Astrocyte (in vitro differentiated cells and primary cell): ENCODE measurements at places on chromosomes 1 and 21. TPM values are rescaled to one million over a fixed set of nuclear protein-coding genes. Genes with fewer than 3 reads are reported as not detected.

ATAD3C gene
- 1.8 and 2.5 TPM in 2 replicates for total RNA-seq

GCSAML gene
- 0.14 TPM in 1 of 2 replicates, not detected in the other for total RNA-seq

IL12RB2 gene
- 0.11 TPM in 1 of 2 replicates, not detected in the other for total RNA-seq

DNA sequence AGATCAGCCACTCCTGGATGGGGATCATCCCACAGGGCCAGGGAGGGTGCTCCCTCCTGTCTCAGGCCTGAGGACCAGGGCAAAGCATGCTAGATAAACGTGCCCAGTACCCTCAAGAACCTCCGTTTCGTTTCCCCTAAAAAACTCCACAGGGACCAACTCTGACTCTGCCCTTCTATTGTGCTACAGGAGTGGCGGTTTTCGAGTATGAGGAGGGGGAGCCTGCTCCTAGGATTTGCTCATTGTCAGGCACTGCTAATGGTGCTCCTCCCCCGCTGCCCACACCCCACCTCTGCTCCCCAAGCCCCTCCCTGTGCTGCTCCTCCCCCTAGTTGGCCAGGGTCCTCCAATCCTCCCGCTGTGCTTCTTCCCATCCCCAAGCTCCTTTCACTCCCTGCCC lies 32.0 kb downstream of the PGBD5 start:
- no peaks in the 10 kb centered on the region for H3K36me3 ChIP-seq
- H3K4me3 ChIP-seq = no peak overlapping the region
- no peak overlapping the region for H3K27ac ChIP-seq
- no peaks in the 10 kb centered on the region for H3K27me3 ChIP-seq

DNA sequence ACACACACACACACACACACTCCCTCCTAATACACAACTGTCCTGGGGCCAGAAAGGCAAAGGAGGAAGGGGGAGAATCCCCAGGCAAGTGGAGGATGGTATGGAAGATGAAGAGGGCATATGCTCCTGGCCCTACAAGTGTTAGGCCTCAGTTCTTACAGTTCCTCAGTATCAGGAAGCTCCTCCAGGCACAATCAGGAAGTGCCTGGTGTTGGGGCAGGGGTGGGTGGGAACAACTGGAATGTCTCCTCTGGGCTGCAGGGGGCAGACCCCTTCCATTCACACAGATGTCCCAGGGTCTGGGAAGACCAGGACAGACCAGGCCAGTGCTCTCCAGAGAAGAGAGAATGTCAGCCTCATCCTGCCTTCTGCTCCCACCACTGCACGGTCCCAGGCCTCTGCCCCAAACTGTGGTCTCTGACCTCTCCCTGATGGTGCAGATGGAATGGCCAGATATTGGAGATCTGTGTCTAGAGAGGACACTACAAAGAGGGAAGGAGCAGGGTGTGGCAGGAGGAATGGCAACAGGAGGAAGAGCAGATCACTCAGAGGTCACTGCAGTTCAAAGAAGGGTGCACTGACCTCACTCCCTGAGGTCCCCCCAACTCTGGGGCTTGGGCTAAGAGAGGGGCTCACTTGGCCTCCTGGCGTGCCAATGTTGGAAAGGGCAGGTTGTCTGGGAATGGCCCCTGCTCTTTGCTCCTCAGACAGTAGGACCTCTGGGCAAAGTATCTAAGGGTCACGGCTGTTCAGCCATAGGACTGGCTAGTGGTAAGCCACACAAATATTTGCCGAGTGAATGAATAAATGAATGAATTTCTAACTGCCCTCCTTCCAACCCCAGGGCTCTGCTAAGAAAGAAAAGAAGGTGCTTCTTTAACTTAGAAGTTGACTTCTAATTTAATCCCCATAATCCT lies 2.5 kb upstream of the DENND2D start:
- no peaks in the 10 kb centered on the region for H3K36me3 ChIP-seq
- no peak for DNase-seq
- no peak overlapping the region for H3K27ac ChIP-seq
- H3K27me3 ChIP-seq = peaks cover 27% of the 10 kb centered on the region
- H3K4me1 ChIP-seq = peaks cover 5% of the 10 kb centered on the region

GRCh38 chr1:184272175-184272866 lies 114.5 kb upstream of the C1orf21 start:
- no peaks in the 10 kb centered on the region for H3K27me3 ChIP-seq
- H3K36me3 ChIP-seq = no peaks in the 10 kb centered on the region
- H3K4me3 ChIP-seq = peak overlapping the region; percentile 2

DNA sequence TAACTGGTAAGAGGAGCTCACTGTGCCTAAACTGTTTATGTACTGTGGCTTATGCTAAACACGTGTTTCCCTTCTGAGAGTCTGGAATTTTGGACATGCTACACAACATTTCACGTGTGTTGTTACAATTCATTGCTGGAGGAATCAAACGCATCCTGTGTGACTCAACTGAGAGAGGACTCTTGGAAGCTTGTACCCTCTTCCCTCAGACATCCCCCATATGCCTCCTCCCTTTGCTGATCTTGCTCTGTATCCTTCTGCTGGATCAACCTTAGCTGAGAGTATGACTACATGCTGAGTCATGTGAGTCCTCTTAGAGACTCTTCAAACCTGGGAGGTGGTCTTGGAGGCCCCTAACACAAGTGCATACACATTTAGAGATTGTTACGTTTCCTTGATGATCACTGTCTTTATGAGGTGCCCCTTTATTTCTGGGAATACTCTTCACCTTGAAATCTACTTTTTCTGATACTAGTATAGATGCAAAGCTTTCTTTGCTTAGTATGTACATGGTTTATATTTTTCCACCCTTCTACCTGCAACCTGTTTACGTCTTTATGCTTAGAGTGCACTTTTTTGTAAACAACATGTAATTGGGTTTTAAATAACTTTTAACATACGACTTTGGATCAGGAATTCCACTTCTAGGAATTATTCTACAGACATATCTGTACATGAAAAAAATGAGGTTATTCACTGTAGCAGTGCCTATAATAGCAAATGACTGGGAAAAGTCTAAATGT lies 8.7 kb downstream of the NPHP4 start:
- peak; percentile 74 for DNase-seq
- H3K4me1 ChIP-seq = peaks cover 9% of the 10 kb centered on the region
- H3K27me3 ChIP-seq = no peaks in the 10 kb centered on the region
- H3K36me3 ChIP-seq = no peaks in the 10 kb centered on the region
